ENCODE measurements at places on chromosomes 7 and 10.

DNA sequence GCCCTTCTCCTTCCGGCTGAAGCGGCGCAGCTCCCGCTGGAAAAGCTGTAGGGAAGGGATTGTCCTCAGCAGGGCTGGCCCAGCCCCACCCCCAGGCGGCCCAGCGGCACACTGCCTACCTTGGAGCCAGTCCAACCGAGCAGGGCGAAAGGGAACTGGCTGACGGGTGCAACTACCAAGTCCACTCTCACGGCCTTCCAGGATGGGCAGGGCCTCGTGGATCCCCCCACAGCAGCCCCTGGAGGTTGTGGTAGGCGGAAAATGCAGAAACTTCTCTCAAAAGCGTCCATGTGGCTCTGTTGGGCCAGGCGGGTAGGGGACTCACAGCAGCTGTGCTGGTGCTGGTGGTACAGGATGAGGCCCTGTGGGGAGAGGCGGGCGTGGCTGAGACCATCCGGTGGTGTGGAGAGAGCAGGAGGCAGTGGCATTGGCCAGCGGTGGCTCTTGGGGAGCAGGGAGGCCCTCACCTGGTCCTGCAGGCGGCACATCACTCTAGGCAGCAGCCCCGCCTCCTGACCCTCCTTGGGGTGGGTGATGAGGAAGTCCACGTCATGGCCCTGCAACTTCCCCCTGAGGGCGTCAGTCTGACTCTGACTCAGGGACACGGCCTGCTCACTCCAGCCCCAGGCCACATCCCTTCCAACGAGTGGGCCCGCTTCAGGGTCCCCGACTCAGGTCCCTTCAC, 8.4 kb upstream of the PGAM2 start:
- H3K27ac ChIP-seq = no peak overlapping the region
- peaks cover 19% of the 10 kb centered on the region for H3K36me3 ChIP-seq
- H3K4me3 ChIP-seq = no peak overlapping the region
- no peaks in the 10 kb centered on the region for H3K27me3 ChIP-seq
- no peaks in the 10 kb centered on the region for H3K4me1 ChIP-seq

DNA sequence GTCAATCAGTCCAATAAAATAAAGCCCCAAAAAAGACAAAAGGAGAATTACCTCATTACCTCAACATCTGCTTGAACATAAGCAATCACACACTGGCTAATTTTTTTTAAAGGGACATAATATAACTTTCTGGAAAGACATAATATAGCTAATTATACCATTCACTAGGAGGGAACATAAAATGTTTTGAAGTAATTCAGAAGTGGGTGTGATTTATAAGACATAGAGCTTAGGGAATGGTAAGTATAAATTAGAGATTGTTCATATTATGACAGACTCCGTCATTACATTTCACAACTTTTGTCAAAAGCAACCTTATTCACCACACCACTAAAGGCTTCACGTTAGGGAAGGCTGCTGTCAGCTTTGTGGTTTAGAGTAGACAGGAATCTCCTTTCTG, 3.8 kb downstream of the SHTN1 start:
- H3K36me3 ChIP-seq = no peaks in the 10 kb centered on the region
- H3K4me3 ChIP-seq = no peak overlapping the region
- H3K4me1 ChIP-seq = no peaks in the 10 kb centered on the region
- no peak for DNase-seq
- no peaks in the 10 kb centered on the region for H3K27me3 ChIP-seq

DNA sequence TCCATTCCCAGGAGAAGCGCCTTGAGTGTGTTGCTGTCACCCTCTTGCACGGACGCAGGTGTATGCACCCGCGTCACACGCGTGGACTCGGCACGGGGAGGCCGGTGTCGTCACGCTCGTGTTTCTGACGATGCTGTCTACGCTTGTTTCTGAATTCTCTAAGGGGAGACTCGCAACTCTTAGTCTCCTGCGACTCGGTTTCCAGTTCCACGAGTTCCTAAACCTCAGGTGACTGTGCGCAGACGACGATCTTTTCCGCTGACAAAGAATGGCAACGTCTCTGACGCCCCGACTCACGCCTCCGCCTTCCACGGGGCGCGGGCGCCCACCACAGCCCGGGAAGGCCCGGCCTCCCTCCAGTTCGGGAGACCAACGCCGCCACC, 579 bp downstream of the IDI1 start:
- peak overlapping the region; percentile 96 for H3K4me3 ChIP-seq
- no peaks in the 10 kb centered on the region for H3K27me3 ChIP-seq
- H3K27ac ChIP-seq = no peak overlapping the region
- DNase-seq = no peak
- H3K4me1 ChIP-seq = peaks cover 2% of the 10 kb centered on the region

DNA sequence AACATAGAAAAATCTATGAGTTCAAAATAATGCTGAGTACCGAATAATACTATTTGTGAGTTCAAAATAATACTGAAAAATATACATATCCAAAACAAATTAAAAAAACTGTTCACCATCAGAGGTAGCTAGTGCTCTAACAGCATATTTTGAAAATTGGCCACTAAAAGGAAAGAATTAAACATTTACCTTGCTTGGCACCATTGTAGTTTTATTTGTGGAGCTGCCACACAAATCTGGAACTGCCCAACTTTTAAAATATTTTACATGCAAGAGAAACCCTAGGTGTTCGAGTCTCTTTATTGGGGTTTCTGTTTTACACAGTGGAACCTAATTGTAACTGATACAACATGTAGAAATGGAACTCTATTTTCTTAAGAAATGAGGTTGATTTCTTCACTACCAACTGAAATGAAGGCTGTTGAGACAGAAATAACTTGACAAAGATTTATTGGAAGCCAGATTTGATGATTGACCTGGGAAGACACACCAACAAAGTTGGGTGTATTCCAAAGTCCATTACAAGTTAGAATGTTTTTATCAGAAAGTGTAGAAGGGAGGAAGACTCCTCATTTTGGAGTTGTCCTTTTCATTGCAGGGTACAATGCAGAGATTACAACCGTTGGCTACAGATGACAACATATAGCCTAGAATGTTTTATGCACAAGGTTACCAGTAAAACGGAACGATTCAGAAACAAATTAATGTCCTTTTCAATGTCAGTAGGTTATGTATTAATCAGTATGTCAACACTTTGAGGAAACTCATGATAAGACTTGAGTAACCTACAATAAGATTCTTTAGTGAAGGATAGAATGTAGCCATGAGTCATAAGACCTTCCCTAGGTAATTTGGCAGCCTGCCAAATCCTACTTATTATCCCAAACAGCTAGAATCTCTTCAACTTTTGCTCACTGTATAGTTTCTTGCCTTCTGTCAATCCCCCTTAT, 73.8 kb upstream of the PAPSS2 start:
- H3K4me3 ChIP-seq = no peak overlapping the region
- no peak overlapping the region for H3K27ac ChIP-seq
- H3K36me3 ChIP-seq = no peaks in the 10 kb centered on the region

DNA sequence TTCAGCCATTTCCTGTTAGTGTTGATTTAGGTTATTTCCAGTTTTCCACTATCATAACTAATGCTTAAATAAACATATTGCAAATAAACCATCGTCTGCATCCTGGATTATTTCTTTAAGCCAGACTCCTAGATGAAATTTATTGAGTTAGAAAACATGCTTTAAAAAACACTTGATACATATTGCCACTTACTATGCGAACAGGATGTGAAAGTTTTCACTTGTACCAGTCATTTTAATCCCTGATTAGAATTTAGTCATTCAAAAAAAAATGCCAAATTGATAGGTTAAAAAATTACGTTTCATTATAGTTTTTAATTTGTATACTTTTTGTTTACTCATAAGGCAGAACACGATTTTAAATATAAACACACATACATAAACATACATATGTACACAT, 309.6 kb downstream of the RNLS start:
- H3K4me3 ChIP-seq = no peak overlapping the region
- H3K4me1 ChIP-seq = no peaks in the 10 kb centered on the region
- no peaks in the 10 kb centered on the region for H3K27me3 ChIP-seq
- H3K27ac ChIP-seq = no peak overlapping the region

DNA sequence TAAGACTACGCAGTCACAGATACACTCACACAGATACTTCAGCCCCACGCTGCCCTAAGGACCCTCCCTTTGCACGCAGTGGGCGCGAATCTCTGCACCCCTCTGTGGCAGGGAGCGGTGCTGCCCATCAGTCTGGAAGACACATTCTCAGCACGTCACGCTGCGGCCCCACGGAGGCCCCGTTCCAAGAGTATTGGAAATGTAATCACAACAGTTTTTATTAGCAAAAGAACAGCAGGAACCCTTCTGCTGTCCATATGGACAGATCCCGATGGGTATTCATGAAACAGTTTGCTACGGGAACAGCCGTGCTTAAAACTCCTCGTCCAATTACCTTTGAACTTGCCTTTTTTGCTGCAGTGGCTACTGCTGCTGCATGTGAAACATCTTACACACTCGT, 131.0 kb downstream of the RPS24 start:
- no peak overlapping the region for H3K27ac ChIP-seq
- H3K4me3 ChIP-seq = no peak overlapping the region
- no peaks in the 10 kb centered on the region for H3K4me1 ChIP-seq
- H3K36me3 ChIP-seq = no peaks in the 10 kb centered on the region
- H3K27me3 ChIP-seq = no peaks in the 10 kb centered on the region

GRCh38 chr7:157411580-157411979, 74.8 kb downstream of the DNAJB6 start:
- H3K27ac ChIP-seq = no peak overlapping the region
- no peaks in the 10 kb centered on the region for H3K27me3 ChIP-seq
- no peak for DNase-seq
- H3K4me1 ChIP-seq = peaks cover 5% of the 10 kb centered on the region

DNA sequence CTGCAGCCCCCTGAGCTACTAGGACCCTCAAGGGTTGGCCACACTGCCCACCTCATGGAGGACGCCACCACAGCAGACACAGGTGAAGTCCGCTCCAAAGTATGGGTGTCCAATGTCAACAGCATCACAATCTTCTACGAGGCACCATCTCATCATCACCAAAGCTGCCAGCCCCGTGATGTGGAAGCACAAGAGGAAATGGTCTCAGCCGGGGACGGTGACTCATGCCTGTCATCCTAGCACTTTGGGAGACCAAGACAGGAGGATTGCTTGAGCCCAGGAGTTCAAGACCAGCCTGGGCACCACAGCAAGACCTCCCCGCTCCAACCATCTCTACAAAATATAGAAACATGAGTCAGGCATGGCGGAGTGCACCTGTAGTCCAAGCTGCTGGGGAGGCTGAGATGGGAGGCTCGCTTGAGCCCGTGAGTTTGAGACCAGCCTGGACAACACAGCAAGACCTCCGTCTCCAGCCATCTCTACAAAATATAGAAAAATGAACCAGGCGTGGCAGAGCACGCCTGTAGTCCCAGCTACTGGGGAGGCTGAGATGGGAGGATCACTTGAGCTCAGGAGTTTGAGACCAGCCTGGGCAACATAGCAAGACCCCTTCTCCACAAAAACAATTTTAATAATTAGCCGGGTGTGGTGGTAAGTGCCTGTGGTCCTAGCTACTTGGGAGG, 48.8 kb upstream of the MYL10 start:
- no peak overlapping the region for H3K4me3 ChIP-seq
- no peaks in the 10 kb centered on the region for H3K27me3 ChIP-seq
- no peaks in the 10 kb centered on the region for H3K36me3 ChIP-seq
- DNase-seq = no peak

- no peak overlapping the region for H3K27ac ChIP-seq
- H3K36me3 ChIP-seq = no peaks in the 10 kb centered on the region
- 0 out of 2 replicates have a peak, but pooled peaks cover 3% of the 10 kb centered on the region for H3K4me1 ChIP-seq
- no peaks in the 10 kb centered on the region for H3K27me3 ChIP-seq
These were observed 1.6 kb downstream of the SGMS1 start for GRCh38 chr10:50621968-50622705.

- DNase-seq = peak; percentile 85
- no peak overlapping the region for H3K4me3 ChIP-seq
- no peaks in the 10 kb centered on the region for H3K36me3 ChIP-seq
- H3K4me1 ChIP-seq = peaks cover 3% of the 10 kb centered on the region
These were observed 6.5 kb downstream of the INHBA start for GRCh38 chr7:41696323-41696916.

DNA sequence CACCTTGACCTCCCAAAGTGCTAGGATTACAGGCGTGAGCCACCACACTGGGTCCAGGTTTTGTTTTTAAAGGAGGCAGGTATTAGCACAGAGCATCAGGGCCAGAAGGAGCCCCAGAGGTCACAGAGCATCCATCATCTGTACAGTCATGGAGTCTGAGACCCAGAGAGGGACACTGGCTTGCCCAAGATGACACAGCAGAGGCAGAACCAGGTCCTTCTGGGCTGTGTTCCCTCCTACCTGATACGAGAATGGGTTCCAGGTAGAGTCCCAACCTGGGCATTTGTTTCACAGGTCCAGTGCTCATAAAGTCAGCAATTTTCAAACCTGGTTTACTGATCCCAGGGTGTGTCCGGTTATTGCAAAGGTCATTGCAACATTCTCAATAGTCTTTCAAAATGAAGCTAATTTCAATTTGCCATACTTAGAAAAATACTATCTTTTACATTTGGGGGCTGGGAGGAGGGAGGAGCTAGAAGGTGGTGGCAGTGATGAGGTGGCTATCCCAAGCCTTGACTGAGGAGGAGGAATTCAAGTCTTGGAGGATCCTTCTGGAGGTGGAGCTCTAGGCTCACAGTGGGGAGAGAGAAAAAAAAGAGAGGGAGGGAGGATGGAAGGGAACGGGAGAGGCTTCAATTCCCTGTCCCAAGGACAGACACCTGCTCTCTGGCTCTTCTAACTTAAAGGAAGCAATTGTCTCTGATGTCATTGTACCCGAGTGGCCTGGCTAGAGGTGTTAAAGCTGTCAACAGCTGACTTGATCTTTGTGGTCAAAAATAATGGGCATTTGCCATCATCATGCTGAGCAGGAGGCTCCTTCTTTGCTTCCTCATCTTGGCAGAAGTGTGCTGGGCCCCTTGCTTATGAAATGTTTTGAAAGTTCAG, 8.1 kb downstream of the MXI1 start:
- no peak overlapping the region for H3K4me3 ChIP-seq
- no peak for DNase-seq
- peaks cover 5% of the 10 kb centered on the region for H3K27me3 ChIP-seq
- no peaks in the 10 kb centered on the region for H3K4me1 ChIP-seq
- H3K27ac ChIP-seq = no peak overlapping the region
- no peaks in the 10 kb centered on the region for H3K36me3 ChIP-seq

- H3K36me3 ChIP-seq = no peaks in the 10 kb centered on the region
- H3K4me3 ChIP-seq = peak within 1 kb of the TSS; percentile 83
- H3K27me3 ChIP-seq = peaks cover 18% of the 10 kb centered on the region
These were observed at the start of gene CDHR1 for GRCh38 chr10:84194424-84195043. CDHR1 (plus strand) TSS chr10:84194537; CDS start chr10:84194761, 224 bp downstream.

DNA sequence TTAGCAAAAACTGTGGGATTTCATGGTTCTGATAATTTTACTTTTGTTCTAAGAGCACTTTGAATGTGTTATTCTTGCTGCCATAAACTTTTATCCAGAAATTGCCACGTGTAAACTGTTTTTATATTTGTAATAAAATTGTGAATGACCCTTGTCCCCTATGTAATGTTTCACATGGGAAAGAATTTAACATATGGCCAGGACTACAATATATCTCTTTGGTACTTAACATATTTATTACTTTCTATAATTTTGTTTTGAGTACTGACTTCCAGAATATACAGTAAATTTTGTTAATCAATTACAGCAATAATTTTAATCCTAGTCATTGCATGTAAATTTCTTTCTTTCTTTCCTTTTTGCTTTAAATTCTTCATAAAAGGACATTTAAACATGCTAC, 735.0 kb upstream of the PHF14 start:
- no peak overlapping the region for H3K27ac ChIP-seq
- H3K27me3 ChIP-seq = no peaks in the 10 kb centered on the region
- no peaks in the 10 kb centered on the region for H3K36me3 ChIP-seq
- no peak overlapping the region for H3K4me3 ChIP-seq
- no peaks in the 10 kb centered on the region for H3K4me1 ChIP-seq

Data from iPS DF 6.9 (cell line).